Neural progenitor cell (in vitro differentiated cells): ENCODE measurements at places on chromosomes 11 and 22.
A peak's percentile ranks its signal among the peaks of the same experiment; 100 is the strongest.

- no peak for DNase-seq
These were observed 8.1 kb upstream of the TOP3B start for GRCh38 chr22:21990445-21991303.

GRCh38 chr22:39643311-39644083, 72.9 kb downstream of the CACNA1I start:
- no peak for DNase-seq

- no peak for DNase-seq
These were observed 124.9 kb downstream of the MRTFA start for GRCh38 chr22:40511604-40512003.

DNA sequence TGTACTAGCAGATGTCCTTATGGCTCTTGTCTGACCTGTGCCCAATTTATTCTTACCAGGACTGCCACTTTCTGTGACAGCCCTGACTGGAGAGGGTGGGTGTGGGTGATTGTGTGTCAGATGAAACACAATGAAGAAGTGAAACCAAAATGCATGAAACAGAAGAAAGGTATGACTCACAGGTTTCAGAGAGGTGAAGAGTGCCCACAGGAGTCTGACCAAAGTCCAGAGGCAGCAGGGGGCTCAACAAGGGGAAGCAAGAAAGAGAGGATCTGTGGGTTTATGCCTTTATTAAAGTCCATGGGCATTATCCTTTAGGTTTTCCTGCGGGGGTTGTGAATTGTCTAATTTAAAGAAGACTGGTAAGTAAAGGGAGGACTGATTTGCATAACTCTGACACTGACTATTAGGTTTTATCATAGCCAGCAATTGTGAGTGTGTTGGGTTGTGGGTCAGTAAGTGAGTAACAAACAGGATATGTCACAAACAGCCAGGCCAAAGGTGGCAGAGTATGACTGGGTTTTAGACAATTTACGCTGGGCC, 3.9 kb upstream of the OR4C6 start:
- DNase-seq: no peak

- DNase-seq: no peak
These were observed 62.0 kb upstream of the UCP3 start for GRCh38 chr11:74070723-74071492.

GRCh38 chr11:117376517-117376916, 48.9 kb downstream of the CEP164 start:
- DNase-seq: no peak

DNA sequence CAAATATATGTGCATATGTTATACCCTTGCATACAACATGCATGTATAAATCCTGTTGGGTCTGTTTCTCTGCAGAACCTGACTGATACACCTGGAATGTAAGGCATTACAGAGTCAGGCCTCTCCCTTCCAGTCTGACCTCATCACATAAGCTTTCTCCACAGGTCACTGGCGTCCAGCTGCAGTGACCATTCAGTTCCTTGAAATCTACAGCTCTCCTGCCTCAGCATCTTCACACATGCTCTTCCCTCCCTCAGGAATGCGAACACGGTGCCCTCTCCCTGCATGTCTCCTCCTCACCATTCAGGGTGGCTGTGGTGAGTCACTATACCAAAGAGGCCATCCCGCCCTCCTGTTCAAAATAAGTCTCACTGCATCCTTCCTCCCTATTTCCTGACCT, 657.8 kb upstream of the B3GAT1 start:
- DNase-seq: no peak

DNA sequence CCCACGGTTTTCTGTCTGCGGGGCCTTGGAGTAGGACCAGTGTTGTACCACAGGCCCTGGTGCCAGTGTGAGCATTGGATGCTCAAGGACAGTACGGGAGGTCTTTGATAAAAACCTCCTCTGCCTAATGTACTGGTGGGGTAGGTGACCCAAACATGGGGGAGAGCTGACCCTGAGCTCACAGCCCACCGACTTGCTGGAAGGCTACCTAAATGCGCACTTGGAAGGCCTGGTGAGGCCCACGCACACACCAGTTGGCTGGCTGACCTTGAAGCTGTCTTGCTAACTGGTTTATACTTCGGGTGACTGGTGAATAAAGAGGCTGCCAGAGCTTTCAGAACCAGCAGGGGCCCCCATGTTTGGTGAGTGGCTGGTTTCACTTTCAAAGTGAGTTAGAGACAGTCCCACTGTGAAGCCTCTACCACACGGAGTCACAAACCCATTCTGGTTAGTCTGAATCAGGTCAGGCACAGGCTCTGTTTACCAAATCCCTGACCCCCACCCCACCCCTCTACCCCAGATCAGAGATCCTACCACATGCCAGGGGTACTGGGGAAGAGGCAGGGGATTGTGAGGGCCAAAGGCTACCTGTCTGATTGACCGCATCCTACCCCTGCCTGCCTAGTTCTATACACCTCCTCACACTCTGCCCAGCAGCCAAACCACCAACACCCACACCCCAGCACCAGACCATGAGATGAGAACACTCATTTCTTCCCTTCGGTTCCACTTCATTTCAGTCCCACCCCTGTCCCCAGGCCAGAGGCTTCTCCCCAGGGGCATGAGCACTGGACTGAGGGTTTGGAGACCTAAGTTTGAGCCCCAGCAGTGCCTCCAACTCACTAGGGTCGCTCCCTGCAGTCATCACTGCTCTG, 12.7 kb upstream of the IL2RB start:
- DNase-seq: no peak

GRCh38 chr11:68116974-68117373, 4.2 kb downstream of the CHKA start:
- DNase-seq: no peak

DNA sequence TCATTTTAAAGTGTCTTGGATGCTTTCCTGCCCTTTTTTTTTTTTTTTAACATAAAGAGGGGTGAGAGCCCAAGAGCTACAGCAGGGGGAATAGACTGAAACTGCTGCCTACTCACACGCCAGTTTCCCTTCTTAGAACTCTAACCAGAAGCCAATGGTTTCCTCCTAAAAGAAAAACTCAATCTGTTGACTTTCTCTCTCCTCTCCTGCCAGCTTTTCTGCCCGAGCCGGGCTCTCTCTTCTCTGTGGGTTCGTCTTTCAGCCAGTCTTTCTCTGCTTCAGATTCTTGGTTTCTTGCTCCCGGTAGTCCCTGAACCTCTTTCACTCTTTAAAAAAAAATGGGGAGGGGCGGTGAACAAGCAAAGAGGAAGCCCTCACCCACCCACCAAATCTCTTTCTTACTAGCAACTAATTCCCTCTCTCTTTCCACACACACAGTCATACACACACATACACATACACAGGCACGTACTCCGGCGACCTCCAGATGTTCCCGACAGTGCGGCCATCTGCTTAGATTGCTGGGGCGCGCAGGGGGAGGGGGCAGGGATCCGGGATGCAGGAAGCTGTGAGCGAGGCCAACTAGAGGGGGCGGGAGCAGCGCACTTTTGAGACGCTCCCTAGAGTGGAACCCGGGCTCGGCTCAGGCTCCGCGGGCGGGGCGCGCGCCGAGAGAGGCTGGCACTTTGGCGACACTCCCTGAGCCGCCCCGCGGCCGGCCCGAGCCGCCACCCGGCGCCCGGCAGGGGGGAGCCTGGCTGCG, 444 bp upstream of the TSKU start:
- peak; percentile 98 for DNase-seq

DNA sequence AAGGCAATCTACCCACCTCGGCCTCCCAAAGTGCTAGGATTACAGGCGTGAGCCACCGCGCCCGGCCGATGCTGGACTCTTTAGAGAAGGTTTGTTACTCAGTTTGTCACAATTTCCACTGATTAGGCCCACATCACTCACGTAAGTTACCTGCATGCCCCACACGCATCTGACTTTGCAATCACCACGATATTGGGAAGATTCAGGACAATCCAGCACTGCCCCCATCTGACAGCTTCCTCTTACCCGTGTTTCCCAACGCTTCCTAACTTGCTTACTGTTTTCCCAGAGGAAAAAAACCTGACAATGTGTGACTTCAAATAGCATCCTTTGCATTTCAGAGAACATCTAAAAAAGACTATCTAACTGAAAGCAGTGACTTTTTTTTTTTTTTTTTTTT, 21.8 kb upstream of the EIF3M start:
- no peak for DNase-seq

DNA sequence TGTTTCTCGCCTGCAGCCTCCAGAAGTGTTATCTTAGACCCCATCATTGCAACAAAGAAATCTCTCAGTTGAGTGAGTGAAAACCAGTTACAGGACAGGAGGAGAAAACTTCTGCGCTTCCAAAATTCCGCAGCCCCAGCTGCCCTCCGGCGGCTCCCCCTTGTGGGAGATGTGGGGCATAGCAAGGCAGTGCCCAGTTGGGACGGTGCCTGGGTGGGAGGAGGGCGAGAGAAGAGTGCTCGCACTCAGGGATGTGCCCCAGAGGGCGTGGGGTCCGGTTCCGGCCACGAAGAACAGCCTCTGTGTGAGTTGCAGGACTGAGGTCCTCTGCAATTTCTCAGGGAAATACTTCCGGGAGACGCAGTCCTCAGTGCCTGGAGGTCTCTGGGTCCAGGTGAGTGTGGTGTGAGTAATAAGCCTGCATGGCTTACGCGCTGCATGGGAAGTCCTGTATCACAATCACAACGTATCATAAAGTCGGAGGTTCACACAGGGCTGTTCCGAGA, 87.0 kb upstream of the BLID start:
- DNase-seq: peak; percentile 81

GRCh38 chr22:36689583-36689982, 14.0 kb downstream of the CACNG2 start:
- DNase-seq: no peak

DNA sequence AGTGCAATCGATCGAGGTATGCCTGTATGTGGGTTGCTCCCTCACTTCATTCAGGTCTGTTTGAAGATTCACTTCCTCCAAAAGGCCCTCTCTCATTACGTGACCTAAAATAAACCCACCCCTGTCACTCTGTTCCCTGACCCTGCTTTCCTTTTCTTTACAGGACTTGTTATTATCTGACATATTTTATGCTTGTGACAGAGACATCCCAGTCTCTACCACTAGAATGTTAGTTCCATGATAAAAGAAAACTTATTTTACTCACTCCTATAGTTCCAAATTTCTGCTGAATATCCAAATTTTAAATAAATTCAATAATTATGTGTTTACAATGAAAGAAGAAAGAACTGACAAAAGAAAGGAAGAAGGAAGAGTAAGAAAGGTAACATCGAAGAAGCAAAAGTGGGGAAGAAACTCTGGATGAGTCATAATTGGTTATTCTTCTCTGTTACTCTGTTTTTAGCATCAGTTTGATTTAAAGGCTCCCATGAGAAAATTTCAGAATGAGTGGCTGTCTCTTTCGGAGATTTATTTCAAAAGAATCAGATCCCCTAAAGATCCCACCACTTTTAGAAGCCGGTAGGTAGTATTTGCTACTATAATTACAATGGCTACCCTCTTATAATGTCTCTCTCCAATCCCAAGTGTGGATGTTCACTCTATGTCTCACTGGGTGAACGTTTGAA, 33.5 kb downstream of the ENTHD1 start:
- no peak for DNase-seq

DNA sequence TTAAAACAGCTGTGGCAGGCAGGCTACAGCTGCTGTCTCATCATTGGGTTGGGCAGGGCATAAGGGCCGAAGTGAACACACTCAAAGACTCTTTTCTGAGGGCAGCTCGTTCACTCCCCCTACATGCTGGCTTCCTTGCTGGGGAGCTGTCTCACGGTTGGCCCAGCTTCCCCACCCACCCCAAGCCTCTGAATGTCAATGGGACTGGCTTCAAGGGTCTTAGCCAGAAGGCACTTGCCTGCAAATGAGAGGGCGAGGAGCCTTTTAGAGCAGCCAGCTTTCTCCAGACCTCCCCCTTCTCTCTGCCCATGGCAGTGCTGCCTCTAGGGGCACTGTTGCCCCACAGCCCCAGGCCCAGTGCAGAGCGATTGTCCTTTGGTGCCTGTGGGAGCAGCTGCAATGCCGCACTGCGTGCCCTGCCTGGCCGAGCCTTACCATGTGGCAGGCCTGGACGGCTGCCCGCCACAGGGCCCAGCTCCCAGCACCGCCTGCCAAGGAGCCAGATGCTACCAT, 94.7 kb upstream of the RASSF10 start:
- peak; percentile 89 for DNase-seq

DNA sequence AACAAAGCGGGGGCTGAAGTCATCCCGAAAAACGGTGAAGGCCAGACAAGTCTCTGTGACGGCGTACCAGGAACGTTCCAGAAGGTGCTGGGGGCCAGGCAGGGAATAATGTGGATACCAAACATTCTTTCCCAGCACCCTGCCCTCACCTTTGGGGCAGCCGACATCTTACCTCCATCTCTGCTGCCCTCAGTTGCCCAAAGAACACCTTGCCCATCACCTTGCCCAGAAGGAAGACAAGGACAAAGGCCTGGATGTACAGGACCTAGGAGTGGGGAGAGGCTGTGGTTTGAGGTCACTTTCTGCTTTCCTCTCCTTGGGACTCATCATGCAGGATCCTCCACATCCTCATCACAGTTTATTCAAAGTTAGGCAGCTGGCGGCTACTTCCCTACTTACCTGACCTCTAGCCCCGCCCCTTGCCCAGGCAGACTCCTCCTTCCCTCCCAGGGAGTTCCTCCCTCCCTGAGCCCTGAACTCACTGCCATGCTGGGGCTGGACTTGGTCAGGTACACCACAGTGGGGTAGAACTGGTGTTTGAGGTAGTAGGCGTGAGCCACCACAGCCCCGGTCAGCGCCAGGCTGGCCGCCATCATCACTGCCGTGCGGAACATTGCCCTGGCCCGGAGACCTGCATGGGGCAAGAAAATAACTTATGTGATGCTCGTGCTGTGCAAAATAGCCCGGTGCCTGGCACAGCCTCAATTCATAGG, 1.2 kb downstream of the SYVN1 start:
- peak; percentile 54 for DNase-seq

GRCh38 chr11:9576701-9577381, 3.4 kb downstream of the WEE1 start:
- no peak for DNase-seq

GRCh38 chr11:45890886-45891550, 5.6 kb downstream of the MAPK8IP1 start:
- no peak for DNase-seq

DNA sequence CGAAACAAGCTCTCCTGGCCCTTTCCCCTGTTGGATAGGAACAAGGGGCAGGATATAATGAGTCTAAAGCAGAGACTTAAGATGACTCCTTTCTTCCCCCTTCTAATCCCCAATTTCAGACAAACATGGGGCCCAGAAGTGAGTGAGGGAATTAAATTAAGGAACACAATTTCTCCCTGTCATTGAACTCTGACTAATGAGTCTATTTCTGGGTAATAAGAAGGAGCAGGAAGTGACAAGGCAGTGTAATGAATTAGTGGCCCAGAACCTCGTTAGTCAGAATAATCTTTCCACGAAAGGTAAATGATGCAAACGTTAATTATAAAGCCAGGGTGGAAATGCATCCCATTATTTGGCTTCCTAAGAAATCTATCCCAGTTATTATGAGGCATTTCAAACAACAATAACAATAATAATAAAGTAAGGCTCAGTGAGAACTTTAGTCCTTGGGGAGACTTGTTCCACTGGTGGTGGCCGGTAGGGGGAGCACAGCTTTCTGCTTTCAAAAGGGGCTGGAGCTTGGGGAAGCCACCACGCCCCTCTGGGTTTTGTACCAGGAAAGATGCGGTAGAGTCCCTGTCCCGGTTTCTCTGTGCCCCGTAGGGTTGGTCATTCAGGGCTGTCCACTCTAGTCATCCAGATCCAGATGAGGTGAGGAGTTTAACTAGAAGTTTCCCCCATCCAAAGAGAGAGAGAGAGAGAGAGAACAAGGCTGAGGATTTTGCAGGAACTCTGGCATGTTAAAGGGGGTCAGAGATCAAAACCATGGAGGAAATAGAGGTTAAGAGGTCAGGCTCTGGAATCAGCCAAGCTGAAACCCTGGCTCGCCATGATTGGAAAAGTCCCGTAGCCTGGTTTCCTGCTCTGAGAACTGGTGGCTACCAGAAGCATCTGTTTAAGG, 298.3 kb downstream of the NTM start:
- DNase-seq: peak; percentile 80

GRCh38 chr22:46968359-46968740, 205.9 kb downstream of the TBC1D22A start:
- no peak for DNase-seq
